ENCODE measurements at places on chromosomes 2 and 18.

DNA sequence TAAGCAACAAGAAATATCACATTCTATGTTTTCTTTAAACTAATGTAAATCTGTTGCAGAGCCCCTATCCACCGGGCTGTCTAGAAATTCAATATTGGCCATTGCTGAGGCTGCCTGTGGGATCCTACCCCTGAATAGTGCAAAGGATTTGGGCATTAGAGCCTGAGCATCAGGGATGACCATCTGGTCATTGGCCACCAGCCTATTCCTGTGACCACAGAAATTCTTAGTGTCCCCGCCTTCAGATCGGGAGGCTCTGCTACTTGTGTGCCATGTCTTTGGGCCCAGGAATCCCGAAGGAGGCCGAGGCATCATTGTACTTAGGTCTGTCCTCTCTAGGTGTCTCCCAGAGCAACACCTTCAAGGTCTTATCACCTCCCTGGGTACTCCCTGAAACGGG is 73.8 kb downstream of the HRH4 start:
- DNase-seq: no peak

DNA sequence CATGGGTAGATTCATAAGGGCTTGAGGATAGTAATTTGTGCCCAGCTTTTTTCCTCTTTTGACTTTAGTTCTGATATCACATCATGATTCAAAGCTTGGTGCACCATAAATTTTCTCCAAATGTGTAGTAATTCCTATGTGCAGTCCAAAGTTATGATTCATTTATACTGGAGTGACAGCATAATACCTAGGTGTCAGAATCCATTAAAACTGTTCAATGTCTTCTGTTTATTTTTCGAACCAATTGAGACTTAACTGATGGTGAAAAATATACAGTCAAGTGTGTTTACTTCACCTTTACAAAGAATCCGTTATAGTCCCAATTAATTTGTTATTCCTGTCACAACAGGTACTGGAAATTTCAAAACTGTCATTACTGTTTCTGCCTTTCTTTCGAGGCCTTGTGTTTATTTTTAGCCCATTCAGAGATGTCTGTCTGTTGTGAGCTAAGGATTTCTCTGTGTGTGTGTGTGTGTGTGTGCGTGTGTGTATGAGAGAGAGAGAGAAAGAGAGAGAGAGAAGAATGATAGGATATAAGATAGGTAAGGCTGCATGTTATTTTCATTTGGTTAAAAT is 389.7 kb upstream of the ATP5MC3 start:
- DNase-seq: no peak

DNA sequence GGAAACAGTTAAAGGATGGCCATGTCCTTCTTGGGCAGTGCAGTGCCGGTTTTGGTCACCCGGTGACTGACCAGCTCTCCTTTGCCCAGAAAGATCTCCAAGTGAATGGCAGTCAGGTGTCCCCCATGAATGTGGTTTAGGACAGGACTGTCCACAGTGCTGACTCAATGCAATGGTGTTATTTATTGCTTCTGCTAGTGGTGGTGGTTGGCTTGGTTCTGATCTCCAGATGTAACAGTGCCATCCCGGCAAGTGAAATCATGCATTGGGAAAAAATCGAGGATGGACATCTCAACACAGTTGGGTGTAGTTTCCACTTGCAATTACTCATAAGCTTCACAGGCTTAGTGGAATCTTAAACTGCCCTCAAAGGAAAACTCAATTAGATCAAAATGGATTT is 81.9 kb downstream of the TGOLN2 start:
- DNase-seq: no peak

DNA sequence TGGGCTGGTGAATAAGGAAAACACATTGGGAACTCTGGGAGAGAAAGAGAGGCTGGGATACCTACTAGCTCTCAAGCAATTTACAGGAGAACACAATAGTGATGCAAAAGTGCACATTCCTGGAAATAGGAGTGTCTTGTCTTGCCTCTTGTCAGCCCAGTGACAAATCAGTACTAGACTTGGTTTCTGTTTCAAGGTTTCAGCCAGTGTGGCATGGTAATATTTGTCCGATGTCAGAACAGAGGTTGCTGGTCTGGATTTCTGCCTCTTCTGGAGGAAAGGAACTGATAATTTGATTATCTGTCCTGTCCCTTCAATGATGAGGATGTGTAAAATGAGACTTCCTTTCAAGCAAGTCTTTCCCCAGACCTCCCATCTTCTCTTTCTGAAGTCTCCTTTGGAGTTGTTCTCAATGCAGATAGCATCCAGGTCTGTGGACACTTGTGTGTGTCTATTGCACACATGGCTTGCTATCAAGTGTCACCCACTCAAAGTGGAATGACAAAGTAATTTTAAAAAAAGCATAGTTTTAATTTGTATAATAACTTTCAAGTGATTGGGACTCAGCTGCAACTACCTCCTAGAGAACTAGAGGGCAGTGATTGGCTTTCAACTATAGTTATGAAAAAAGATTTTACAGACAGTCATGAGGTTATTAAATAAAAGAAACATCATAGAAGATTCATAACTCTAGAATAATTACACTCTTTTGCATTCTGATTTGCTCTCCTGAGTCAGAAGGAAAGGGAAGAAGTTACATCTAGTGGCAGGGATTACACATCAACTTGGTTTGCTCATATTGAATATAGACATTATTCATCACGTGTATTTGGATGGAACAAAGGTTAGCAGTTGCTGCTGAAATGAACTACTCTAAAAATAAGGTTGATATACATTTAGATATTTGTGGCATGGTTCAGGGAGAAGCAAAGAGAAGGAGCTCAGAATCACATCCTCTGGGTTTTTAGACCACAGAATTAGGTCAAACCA is 4.5 kb downstream of the GPR39 start:
- no peak for DNase-seq

- DNase-seq: no peak
These were observed 1.0 kb upstream of the CHST10 start for GRCh38 chr2:100418406-100418962.

DNA sequence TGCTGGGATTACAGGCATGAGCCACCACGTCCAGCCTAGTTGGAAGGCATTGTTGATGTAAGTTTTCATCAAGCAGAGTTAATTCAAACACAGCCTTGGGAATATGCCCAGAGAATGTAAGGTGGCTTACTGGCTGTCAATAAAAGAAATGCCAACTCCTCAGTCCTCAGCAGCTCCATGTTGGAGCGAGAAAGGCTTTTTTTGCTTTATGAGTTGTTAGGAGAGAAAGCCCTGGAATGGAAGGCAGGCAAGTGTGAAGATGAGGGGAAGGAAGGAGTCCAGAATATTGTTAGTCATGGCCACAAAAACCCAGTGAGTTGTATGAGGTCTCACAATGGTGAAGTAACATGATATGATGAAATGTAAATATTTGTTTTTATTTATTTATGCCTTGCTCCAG is 57.1 kb downstream of the MAP4K4 start:
- no peak for DNase-seq

DNA sequence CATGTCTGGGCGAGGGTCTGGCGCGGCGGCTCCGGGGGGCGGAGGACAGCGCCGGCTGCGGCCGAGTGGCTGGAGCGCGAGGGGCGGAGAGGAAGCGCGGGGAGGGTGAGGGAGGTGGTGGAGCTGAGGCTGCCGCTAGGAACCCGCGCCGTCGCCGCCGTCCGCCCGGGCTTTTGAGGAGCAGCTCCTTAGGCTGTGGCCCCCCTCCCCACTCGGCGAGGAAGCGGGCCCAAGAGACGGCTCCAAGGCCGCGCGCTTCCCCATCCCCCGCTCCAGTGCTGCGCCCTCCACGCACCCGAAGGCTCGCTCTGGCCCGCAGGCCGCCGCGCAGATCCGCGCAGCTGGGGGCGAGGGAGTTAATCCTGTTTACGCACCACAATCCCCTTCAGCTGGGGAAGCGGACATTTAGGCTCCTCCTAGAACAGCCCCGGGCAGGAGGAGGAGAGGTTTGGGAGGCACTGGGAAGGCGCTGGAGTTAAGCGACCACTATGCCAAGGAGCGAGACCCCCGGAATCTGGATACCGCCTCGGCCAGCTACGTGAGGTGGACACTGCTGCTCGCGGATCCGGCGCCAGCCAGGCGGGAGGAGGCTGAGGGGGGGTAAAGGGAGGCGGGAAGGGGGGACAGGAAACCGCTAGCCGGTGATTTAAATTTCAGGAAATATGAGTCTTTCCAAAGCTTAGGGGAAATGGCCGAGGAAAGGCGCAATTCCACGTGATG is at the start of gene CNRIP1:
CNRIP1 (minus strand) TSS at position 552 of the 720 bp plus-strand sequence; CDS start at position 3, 549 bp downstream.
- DNase-seq: no peak

DNA sequence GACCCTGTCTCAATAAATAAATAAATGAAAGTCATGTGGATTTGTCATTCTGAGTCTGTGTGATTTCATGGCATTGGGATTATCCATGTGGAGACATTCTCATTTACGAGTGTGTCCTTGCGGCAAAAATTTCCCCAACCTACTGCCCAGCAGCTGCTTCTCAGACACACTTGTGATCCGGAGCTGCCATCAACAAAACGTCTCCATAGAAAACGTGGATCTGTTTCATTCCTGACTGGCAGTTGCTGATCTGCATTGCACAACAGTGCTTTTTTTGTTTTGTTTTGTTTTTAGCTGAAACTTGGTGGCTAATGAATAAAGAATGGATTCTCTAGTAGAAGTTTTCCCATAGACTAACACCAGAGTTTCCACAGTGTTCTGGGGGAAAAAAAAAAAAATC is 74.7 kb downstream of the TGIF1 start:
- no peak for DNase-seq

DNA sequence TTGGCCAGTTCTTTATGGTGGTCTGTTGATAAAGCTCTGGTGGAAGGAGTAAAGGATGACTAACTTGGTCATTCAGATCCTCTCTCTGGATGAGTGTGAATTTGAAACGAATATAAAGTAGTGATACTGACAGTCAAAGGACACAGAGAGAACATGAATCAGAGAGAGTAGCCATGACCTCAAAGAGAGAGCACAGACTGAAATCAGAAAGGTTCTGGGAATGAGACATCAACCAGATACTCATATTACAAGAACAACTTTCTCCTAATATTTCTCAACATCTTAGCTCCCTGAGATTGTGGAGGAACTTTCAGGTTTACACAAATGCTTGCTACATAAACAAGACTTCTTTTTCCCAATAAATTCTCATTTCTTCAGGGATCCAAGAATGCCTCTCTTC is 849.1 kb upstream of the CHAC2 start:
- no peak for DNase-seq

DNA sequence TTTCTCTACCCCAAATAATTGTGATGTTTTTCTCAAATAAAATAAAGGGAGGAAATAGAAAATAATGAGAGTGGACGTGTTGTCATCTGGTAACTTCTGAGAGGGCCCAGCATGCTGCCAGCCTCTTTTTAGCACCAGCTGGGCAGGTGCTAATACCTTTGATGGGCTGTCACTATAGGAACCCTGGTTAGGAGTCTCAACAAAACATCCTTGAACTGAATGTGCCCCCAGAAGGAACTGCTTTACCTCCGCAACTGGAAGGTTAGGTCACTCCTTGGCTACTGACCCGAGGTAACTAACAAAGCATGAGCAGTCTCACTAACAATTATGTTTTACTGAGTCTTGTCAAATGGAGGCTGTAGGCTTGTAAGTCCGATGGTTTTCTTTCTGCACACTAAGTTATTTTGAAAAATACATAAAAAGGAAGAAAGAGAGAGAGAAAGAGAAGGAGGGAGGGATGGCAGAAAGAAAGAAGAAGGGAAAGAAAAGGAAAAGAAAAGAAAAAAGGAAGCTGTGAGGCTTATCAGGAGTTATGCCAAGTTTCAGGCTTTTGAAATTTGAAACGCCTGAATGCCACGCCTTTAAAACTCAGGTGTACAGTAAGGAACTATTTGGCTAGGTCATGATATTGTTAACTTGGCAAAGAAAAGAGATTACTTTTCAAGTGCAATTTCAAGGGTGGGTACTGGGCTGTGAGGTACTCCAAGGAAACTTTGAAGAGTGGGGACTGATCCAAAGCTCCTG is 91.0 kb downstream of the TGIF1 start:
- no peak for DNase-seq

- no peak for DNase-seq
These were observed 44.4 kb downstream of the ST8SIA5 start for GRCh38 chr18:46712406-46712805.

- DNase-seq: no peak
These were observed 104.6 kb downstream of the RTN4 start for GRCh38 chr2:54945391-54946219.

DNA sequence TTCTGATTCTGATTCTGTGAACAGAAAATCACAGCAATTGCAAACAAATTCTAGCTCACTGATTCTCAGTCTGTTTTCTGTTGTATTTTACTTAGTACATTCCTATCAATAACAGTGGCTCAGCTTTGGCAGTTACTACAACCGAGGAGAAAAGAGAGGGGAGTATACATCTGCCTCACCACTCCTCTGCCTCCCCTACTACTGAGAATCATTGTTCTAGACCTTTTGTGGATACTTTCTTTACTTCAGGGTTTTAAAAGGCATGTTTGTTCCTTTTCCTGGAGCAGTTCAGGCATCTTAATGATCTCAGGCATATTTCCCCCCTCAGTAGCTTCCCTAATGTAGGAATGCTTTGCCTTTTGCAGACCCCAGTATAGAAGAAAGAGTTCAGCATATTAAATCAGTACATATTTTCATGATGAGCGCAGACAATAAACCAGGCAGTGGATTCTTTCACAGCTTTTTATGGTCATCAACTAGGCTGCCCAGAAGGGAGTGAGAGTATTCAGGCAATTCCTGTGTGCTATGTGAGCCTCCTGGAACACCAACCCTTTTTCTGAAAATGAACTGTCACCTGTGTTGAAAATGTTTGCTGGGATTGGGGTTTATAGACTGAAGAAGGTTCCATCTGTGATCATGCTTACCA is 10.3 kb downstream of the STAMBP start:
- no peak for DNase-seq

DNA sequence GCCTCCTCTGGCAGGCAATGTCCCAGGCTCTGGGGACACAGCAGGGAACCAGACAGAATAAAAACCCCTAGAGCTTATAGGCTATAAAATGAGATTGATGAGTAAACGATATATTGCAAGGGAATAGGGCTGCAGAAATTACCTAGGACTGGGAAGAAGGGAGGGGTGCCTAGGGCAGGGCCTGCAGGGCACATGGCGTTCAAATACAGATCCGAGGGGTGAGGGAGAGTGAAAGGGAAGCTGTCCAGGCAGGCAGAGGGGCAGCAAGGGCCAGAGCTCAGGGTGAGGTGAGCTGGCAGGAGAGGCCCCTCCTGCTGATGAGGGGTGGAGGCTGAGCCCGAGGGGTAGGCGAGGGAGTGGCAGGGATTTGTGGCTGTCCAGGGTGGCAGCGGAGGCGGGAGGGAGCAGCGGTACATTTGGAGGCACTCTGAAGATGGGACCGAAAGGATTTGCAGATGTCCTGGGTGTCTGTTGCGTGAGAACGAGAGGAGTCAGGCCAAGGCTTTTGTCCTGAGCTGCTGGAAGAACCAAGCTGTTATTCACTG is 33.7 kb downstream of the KCNIP3 start:
- no peak for DNase-seq

GRCh38 chr2:199419428-199419827 is 38.3 kb downstream of the SATB2 start:
- no peak for DNase-seq
